ENCODE measurements at places on chromosomes 4 and X. TPM values are rescaled to one million over a fixed set of nuclear protein-coding genes. Genes with fewer than 3 reads are reported as not detected.

DNA sequence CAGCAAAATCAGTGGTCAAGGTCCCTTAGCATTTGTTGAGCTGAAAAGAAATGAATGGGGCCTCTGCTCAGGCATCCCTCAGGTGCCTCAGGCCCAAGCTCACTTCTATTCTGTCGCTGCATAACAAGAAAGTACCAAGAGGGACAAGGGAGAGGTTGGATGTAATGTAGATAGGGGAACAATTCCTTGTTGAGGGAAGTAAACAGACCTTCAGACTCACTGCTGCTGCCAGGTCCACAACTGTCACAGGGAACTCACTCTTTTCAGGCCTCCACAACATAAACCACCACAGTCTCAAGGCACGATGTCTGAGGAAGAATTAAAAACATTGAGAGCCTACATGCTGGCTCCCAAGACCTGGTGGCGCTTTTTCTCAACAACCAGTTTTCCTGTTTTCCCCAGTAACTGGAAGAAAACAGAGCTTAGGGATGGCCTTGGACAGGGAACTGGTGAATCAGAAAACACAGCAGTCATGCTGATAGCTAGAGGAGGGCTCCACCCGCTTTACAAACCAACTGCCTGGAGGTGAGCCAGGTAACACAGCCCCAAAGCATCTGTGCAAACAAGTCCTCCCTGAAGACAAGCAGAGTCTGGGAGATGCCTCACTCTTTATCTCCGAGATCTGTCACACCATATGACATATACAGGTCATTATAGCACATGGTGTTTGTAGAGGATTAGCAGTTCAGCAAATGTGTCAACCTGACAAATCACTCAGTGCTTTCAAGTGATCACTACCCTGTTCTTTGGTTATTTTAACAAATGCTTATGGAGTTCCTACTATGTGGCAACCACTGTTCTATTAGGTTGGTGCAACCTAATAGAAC is 14.3 kb upstream of the AWAT1 start:
- no peak overlapping the region for H3K27ac ChIP-seq
- no peaks in the 10 kb centered on the region for H3K4me1 ChIP-seq
- H3K4me3 ChIP-seq = no peak overlapping the region
- H3K27me3 ChIP-seq = no peaks in the 10 kb centered on the region

GRCh38 chr4:150960079-150960478 is 55.0 kb downstream of the LRBA start:
- no peaks in the 10 kb centered on the region for H3K36me3 ChIP-seq
- no peaks in the 10 kb centered on the region for H3K4me1 ChIP-seq
- H3K27me3 ChIP-seq = no peaks in the 10 kb centered on the region
- DNase-seq = no peak

DNA sequence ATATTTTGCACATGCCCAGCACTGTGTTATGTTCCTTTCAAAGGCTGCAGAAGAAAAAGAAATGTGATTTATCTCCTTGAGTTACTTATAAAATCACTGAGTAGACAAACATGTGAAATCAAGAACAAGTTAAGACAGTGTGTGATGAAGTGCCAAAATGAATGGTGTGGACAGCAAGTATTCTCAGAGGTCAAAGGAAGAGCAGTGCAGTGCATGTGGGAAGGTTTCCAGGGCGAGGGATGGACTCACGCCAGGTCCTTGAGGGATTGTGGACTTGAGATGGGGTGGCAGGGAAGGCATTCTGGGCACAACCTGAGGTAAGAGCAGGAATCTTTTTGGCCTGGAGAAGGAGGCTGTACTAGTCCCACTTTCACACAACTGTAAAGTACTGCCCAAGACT is 115.5 kb downstream of the FNIP2 start:
- H3K27ac ChIP-seq = no peak overlapping the region
- DNase-seq = peak; percentile 11
- H3K36me3 ChIP-seq = peaks cover 51% of the 10 kb centered on the region
- no peaks in the 10 kb centered on the region for H3K4me1 ChIP-seq
- H3K27me3 ChIP-seq = no peaks in the 10 kb centered on the region

Gene KLHL4
- 3.1 TPM for total RNA-seq

Gene PRDM8
- 22.8 TPM for total RNA-seq

DNA sequence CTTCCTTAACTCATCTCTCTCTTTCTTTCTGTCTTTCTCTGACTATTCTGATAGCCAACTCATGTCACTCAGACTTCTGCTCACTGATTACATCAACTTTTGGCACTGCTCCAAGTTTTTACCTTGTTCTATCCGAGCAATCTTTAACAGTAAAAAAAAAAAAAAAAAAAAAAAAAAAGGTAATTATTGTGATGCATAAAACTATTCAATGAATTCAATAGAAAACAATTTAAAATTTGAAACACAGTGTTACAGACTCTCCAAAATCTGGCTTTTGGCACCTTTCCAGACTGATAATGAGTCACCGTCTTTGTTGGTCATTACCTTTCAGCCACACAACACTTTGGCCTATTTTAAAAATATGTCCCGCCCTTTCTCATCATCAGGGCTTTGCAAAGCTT is 229.5 kb downstream of the GALNTL6 start:
- no peak for DNase-seq
- no peaks in the 10 kb centered on the region for H3K27me3 ChIP-seq
- H3K4me3 ChIP-seq = no peak overlapping the region
- H3K4me1 ChIP-seq = no peaks in the 10 kb centered on the region
- H3K36me3 ChIP-seq = no peaks in the 10 kb centered on the region
- no peak overlapping the region for H3K27ac ChIP-seq

GRCh38 chr4:183330841-183331240 is 8.6 kb upstream of the CLDN24 start:
- H3K4me3 ChIP-seq = no peak overlapping the region
- H3K27me3 ChIP-seq = no peaks in the 10 kb centered on the region
- H3K27ac ChIP-seq = no peak overlapping the region
- H3K4me1 ChIP-seq = no peaks in the 10 kb centered on the region

GRCh38 chr4:181432335-181432734 is 810.9 kb upstream of the TENM3 start:
- no peak for DNase-seq
- no peaks in the 10 kb centered on the region for H3K4me1 ChIP-seq
- no peak overlapping the region for H3K4me3 ChIP-seq
- H3K27ac ChIP-seq = no peak overlapping the region
- no peaks in the 10 kb centered on the region for H3K36me3 ChIP-seq

DNA sequence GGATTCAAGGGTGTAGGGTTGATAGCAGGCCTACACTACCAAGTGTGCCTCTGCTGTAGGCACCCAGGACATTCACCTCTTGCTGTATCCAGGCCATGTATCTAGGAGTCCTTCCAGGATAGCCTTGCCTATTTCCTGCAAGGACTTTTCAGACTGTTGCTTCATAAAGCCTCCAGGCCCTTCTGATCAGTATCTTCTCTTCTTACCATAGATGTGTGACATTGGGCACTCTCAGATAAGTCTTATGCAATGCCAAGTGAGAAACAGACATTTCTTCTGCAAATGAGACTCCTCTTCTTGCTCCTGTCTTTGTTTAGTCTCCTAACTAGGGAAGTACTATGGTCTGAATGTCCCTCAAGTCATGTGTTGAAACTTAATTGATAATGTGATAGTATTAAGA is 386.8 kb downstream of the ANKRD50 start:
- H3K4me1 ChIP-seq = no peaks in the 10 kb centered on the region
- H3K27ac ChIP-seq = no peak overlapping the region
- H3K4me3 ChIP-seq = no peak overlapping the region
- H3K36me3 ChIP-seq = no peaks in the 10 kb centered on the region
- no peaks in the 10 kb centered on the region for H3K27me3 ChIP-seq
- DNase-seq = no peak

Gene ARSJ
- 8.5 TPM for total RNA-seq

DNA sequence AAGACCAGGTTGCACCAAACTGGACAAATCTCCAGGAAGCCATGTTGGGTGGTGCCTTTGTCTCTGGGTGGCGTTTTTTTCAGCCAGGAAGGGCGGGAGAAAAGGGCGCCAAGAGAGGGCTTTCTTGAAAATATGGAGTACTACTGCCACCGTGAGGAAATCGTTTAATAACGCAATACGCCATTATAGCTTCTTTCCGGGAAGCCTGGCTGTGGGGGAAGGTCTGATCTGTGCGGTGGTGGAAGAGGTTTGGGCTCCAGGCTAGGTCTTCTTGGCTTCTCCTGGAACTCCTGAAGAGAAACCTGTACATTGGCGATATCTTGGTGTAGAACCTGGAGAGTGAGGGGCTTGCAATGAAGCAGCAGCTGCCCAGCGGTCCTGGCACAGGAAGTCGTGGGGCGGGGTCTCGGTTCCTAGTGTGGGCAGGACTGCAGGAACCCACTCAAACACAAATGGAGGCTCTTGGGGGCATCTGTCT is 202.7 kb downstream of the OR13H1 start:
- DNase-seq = peak; percentile 95
- no peaks in the 10 kb centered on the region for H3K27me3 ChIP-seq
- peak overlapping the region; percentile 51 for H3K4me3 ChIP-seq
- H3K4me1 ChIP-seq = peaks cover 5% of the 10 kb centered on the region
- peak overlapping the region; percentile 85 for H3K27ac ChIP-seq

Gene HS3ST1
- 1.2 TPM for total RNA-seq

Gene UGT2B28
- not detected for total RNA-seq

GRCh38 chrX:40179283-40179682 is 81.5 kb upstream of the BCOR start:
- peak; percentile 29 for DNase-seq
- no peak overlapping the region for H3K4me3 ChIP-seq
- H3K36me3 ChIP-seq = no peaks in the 10 kb centered on the region
- peaks cover 24% of the 10 kb centered on the region for H3K27me3 ChIP-seq
- H3K27ac ChIP-seq = no peak overlapping the region

DNA sequence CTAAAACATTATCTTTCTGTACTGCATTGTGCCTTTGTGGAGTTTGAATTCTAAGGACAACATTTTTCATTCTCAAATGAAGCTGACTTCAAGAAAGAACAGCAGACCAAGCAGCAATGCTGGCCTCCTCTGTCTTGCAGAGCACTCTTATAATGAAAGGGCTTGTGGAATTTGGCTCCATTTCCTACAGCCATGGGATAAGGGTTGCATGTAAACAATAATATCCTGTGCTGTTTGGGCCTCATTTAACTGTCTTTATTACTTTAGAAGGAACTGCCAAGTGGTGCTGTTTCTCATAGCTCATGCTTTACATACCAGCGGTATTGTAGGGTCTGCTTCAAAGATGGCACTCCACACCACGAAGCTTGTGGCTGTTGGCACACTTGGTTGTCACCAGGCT is 111.4 kb upstream of the EOLA2 start:
- no peaks in the 10 kb centered on the region for H3K36me3 ChIP-seq
- H3K4me3 ChIP-seq = no peak overlapping the region
- no peaks in the 10 kb centered on the region for H3K4me1 ChIP-seq
- H3K27me3 ChIP-seq = no peaks in the 10 kb centered on the region
- DNase-seq = no peak

Gene SPIN2A
- total RNA-seq = 1.5 TPM

Data from stomach (tissue), 19 donors.